EL (cell line): ENCODE measurements at places on chromosomes 1 and 21.
A peak's percentile ranks its signal among the peaks of the same experiment; 100 is the strongest.

DNA sequence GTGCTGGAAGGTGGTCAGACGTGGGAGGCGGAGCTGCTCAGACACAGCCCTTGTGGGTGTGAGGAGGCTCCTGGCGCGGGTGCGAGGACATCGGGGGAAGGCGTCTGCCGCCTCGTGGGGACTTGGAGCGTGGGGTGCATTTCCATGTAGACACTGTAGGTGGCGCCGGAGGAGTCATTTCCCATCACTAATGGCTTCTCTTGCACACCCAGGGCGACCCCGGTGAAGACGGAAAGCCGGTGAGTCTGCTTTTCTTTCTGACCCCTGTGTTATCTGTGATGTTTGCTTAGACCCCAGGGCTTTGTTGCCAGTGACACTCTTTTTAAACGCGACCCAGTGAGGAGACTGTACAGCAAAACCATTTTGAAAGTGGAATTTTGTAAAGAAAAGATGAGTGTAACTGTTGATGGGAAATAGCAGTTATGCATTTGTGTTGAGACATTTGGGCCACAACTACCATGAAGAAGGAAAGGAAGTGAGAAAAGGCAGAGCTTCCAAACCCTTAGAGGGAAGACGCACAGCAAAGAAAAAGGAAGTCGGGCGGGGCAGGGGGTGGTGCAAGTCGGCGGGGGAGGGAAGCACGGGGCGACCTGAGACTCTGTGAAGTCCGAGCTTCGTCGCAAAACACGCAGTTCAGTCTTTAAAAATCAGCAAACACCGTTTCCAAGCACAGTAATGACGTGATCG, 64.0 kb downstream of the SLC19A1 start:
- DNase-seq, result peak; percentile 13

DNA sequence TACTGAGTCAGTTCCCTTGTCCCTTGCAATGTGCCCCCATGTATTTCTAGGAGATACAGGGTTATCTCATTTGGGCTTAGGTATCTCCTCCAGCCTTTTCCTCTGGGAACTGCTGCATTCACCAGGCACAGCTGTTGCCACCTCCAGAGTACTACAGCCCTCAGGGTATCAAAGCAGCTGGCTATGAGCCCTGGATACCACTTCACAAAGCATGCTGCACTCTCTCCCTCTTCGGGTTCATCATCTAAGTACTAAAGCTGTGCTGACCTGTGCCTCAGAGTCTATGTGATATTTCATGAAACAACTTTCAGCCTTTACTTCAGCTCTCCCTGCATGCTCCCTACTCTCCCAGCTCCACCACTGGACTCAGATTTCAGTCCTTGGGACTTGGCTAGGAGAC, 62.3 kb downstream of the CCDC185 start:
- no peak for DNase-seq

DNA sequence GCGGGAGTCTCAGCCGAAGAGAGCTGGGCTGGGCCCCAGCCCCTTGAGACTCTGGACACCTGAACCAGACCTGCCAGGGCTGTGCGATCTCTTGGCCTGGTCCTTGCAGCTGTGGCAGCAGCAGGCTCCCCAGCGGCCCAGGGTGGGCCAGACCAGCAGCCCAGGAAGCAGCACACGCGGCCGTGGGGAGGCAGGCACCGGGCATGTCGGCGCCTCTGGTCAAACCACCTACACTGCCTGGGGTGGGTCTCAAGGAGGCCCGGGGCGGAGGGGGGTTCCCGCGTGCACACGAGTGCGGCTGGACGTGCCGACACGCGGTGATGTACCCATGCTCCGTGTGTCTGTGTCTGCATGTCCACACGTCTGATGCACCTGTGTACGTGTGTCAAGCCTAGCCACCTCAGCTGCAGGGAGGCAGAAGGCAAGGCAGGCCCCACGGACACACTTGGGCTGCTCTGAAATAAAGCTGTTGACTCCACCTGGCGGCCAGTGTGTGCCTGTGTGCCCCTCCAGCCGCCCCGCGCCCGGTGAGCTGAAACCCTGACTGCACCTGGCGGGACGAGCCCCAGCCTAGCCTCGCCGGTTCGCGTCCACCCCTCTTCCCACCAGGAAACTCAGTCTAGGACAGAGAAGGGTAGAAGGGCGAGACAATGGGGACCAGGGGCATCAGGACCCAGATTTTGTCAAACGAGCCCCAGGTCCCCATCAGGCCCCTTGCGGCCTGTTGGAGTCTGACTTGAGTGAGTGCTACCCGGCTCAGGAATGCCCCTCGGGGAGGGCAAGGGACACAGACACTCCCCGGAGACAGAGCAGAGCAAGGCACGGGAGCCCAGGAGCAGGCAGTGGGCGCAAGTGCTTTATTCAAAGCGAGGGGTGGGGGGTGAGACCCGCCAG, 11.6 kb downstream of the SCNN1D start:
- DNase-seq, result peak; percentile 44

- DNase-seq, result peak; percentile 68
Measured at GRCh38 chr1:16172964-16173446, 17.1 kb upstream of the EPHA2 start.

DNA sequence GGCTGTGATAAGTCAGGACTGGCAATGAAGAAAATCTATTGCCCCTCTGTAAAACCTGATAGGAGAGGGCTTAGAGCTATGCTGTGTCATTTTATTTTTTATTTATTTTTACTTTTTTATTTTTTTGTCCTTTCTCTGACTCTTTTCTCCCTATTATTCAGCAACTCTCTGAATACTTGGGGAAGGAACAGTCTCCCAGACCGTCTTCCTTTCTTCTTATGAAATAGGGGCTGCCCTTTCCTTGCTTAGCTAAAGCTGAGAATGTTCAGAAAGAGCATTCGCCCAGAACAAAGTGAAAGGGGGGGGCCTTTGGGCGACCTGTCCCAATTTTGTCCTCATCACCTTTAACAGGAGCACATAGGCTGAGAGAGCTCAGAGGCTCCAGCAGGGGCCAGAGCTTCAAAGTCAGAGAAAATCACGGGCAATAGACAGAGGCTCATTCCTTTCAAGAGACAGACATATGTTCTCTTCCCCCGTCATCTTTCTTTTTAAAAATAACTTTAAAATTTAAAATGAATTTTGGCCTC, 80.9 kb downstream of the RNF220 start:
- no peak for DNase-seq

DNA sequence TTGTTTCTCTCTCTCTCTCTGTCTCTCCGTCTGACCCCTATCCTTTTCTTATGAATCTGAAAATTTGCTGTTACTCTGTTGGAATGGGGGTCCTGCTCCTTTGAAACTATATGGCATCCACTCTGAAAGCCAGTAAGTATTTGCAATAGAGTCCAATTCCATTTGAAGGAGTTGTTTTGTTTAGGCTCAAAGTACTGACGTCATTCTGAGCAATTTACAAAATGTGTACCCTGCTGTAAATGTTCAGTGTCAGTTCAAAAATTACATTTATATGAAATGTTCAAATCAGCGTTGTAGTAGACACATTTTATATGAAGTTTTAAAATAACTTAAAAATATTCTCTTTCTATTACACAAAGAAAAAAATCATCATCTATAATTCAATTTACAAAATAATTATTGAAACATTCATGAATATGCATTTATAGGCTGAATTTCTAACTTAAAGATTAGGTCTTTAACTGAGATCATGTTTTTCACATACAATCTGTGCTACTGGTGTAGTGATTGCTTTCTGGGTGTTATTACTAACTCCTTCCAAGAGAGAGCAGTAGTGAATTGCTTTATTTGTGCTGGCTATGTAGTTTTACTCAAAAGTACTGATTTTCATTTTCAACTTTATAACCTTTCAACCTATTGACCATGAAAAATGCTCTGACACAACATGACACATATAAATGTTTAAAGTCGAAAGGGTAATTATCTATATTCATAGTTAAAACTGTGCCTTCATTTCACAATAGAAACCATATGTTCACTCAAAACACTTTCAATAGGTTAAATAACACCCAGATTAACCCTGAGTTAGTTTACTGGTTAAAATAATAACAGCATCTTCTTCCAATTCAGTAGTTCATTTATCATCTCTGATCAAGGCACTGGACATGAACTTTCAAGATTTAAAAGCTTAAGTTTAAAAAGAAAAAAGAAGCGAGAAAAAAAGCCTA, 253.1 kb upstream of the ADGRL4 start:
- DNase-seq, result peak; percentile 55

DNA sequence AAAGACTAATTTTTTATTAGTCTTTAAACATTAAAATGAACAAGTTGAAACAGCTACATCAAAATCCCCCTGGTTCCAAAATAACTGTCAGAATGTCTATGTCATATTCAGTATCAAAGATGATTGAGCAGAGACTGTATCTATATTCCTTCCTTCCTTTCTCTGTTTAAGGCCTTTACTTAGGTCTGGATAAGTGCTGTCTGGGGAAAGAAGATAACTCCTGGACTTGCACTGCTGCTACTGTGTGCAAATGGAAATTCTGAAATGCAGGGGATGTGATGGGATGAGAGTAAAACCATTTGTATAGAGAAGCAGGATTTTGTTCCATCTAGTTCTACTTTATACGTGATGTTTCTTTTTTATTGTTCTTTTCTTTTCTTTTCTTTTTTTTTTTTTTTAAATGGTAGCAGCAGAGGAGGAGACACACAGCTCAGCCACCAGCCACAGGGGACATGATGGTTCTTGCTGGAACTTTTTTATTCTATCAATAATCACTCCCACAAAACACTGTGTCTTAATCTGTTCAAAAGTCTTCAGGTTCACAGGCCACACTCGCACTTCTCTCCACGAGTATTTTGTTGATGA, 33.6 kb upstream of the FOXE3 start:
- DNase-seq, result no peak

DNA sequence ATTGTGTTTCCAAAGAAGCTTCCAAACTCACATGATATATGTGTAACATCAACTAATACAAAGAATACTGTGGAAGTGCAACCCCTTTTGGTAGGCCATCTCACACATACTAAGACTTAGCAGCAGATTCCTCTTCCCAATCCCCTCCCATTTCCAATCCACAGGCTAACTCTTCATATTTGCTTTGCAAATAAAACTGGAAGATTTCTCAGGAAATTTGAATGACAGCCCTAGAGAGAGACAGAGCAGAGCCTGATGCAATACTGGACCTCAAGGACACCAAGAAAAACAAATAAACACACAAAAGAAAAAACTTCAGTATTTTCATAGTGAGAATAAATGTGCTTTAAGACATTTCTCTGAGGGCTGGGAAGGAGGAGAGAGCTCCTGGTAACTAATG, 190.2 kb upstream of the BRINP3 start:
- no peak for DNase-seq

DNA sequence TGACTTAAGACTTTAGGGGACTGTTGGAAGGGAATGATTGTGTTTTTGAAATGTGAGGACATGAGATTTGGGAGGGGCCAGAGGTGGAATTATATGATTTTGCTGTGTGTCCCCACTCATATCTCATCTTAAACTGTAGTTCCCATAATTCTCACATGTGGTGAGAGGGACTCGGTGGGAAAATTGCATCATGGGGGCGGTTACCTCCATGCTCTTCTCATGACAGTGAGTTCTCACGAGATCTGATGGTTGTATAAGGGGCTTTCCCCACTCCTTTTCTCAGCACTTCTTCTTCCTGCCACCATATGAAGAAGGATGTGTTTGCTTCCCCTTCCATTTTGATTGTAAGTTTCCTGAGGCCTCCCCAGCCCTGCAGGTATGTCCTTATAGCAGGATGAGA, 35.0 kb upstream of the SCAF4 start:
- no peak for DNase-seq

- DNase-seq, result no peak
Measured at GRCh38 chr1:153354515-153355193, 3.0 kb upstream of the S100A9 start.

DNA sequence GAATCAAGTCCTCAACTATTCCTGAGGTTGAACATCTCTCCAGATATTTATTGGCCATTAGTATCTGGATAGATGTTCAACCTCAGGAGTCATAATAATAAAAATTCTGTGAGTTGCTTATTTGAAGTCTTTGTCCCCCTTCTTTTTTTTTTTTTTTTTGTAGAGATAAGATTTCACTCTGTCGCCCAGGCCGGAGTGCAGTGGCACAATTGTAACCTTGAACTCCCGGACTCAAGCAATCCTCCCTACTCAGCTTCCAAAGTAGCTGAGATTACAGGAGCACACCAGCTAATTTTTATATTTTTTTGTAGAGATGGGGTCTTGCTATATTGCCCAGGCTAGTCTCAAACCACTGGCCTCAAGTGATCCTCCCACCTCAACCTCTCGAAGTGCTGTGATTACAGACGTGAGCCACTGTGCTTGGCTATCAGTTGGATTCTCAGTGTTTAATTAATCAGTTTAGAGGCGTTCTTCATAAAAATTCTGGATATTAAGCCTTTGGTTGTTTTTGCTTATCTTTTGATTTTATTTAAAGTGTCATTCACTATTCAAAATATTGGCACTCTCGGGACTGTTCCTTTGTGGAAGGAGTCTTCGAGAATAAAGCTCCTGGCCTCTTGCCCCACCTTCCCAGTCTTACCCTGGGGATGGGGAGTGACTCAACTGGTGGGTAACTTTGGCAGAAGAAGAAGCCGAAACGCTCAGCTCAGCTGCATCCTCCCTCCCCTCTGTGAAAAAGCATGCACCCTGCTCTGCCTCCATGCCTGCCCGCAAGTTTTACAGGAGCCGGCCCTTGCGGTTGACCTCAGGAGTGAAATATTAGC, 11.2 kb upstream of the HYI start:
- DNase-seq, result no peak

DNA sequence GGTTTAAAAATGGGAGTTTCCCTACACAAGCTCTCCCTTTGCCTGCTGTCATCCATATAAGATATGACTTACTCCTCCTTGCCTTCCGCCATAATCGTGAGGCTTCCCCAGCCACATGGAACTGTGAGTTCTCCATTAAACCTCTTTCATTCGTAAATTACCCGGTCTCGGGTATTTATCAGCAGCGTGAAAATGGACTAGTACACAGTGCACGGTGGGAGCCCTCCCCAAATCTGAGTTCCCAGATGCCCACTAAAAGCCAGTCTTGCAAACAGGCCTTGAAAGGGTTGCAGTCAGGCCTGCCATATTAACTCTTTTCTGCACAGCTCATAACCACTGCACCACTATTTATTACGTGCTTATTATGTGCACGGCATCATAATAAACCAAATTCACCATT, 400.9 kb downstream of the PRDM2 start:
- no peak for DNase-seq

- DNase-seq, result peak; percentile 96
Measured at GRCh38 chr1:26697978-26698849, 2.4 kb downstream of the ARID1A start.

DNA sequence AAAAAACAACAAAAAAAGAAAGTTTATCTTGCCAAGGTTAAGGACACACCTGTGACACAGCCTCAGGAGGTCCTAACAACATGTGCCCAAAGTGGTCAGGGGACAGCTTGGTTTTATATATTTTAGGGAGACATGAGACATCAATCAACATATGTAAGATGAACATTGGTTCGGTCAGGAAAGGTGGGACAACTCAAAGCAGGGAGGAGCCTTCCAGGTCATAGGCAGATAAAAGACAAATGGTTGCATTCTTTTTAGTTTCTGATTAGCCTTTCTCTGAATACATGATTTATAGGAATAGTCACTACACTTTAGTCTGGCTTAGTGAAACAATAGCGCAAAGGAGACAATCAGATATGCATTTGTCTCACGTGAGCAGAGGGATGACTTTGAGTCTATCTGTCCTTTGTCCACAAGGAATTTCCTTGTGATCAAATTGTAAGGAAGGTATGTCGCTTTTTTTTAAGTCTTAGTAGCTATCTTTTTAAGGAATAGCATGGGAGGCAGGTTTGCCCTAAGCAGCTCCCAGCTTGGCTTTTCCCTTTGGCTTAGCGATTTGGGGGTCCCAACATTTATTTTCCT, 23.3 kb upstream of the OVAAL start:
- DNase-seq, result no peak
